ENCODE measurements at places on chromosomes 2 and 18. TPM values are rescaled to one million over a fixed set of nuclear protein-coding genes. Genes with fewer than 3 reads are reported as not detected.

Gene HSBP1L1
- 18.6 TPM for total RNA-seq

Gene CYS1
- 0.55 TPM for total RNA-seq

Gene LRRC30
- not detected for total RNA-seq

Gene ADAM23
- 0.26 TPM for total RNA-seq

Gene SRD5A2
- total RNA-seq: not detected

Gene IFIH1
- 24.0 TPM for total RNA-seq

Gene ANKRD30B
- total RNA-seq: not detected

Gene CFAP65
- not detected for total RNA-seq

Gene ABHD3
- total RNA-seq: 44.3 TPM

Gene SPATA3
- not detected for total RNA-seq

Gene CEBPZ
- 43.4 TPM for total RNA-seq

Gene EVA1A
- 0.36 TPM for total RNA-seq

Gene IL1A
- 0.33 TPM for total RNA-seq

Gene GRP
- total RNA-seq: not detected

Gene ABCB11
- not detected for total RNA-seq

Gene CDKL4
- total RNA-seq: 0.67 TPM

Gene UGT1A7
- total RNA-seq: not detected

Gene ZNF385B
- total RNA-seq: not detected
